ENCODE measurements at places on chromosomes 16 and 17. TPM values are rescaled to one million over a fixed set of nuclear protein-coding genes. Genes with fewer than 3 reads are reported as not detected.

DNA sequence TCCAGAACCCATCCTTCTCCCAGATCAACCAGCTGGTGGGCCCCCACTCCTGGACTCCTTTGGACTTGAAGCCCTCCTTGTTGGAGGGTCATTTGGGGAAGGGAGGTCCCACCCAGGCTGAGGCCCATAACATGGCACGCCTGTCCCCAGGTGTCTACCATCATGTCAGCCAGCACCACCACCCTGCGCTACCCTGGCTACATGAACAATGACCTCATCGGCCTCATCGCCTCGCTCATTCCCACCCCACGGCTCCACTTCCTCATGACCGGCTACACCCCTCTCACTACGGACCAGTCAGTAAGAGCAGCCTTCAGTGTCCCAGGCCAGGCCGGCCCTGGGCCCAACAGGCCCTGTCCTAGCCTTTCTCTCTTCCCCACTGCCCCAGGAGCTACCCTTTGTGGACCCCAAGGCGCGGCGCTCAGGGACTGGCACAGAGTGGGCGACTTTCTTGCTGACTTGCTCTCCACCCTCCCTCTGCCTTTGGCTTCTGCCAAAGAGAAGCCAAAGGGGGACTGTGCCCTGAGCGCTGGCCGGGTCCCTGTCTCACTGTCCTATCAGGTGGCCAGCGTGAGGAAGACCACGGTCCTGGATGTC is 4.3 kb downstream of the TUBG1 start:
- DNase-seq, result no peak

Gene CNTNAP1
- total RNA-seq, result 6.7 TPM

DNA sequence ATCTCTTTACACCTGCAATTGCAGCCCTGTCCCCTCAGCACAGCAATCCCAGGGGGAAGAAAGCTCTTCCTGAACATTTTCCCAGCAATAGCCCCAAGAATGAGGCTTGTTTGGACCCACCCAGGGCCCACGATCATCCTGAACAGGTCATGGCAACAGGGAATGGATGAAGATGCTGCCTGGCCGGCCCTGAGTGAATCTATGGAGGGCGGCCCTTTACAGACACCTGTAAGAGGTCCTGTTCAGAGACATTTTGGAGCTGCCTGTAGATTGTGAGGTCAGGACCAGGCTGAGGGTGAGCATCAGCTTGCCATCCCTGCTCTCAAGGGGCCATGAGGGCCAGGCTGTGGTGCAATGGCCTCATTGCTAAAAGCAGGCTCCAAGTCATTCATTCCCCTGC is 69.1 kb downstream of the COG7 start:
- no peak for DNase-seq

GRCh38 chr17:73510981-73511718 is 133.1 kb downstream of the SDK2 start:
- DNase-seq, result no peak

GRCh38 chr17:76405607-76405966 is 21.2 kb downstream of the SPHK1 start:
- no peak for DNase-seq

DNA sequence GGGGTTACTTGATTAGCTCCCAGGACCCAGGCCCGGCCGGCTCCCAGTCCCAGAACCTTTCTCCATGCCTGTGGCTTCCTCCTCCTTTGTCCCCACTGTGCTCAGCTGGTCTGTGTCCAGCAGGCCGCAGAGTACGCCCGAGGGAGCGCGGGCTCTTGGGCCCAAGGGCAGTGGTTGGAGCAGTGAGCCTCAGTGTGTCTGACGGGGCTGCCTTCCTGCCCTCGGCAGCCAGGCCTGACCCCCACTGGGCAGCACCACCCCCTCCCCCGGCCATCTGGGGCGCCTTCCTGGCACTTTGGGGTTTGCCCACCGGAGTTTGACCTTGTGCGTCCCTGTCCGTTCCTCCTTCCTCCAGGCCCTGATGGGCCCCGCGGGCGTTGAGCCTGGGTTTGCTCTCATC is 62.4 kb upstream of the PVALEF start:
- no peak for DNase-seq

GRCh38 chr16:27759967-27760788 is 210.2 kb downstream of the KATNIP start:
- no peak for DNase-seq

GRCh38 chr16:50603206-50604064 is 55.2 kb downstream of the NKD1 start:
- no peak for DNase-seq

DNA sequence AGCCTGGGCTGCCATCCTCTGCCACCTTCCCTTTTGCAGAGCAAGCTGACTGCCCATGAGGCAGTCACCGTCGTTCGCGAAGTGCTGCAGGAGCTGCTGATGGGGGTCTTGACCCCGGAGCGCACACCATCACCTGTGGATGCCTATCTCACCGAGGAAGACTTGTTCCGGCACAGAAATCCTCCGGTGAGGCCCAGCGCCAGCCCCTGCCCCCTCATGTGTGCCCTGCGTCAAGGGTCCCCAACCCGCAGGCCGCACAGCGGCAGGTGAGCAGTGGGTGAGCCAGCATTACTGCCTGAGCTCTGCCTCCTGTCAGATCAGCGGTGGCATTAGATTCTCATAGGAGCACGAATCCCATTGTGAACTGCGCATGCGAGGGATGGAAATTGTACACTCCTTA is 7.7 kb upstream of the EPN3 start:
- no peak for DNase-seq

Measured in lung microvascular endothelial cell (primary cell).